Right lung (tissue), 10 donors: ENCODE measurements at places on chromosomes 12 and 14. TPM values are rescaled to one million over a fixed set of nuclear protein-coding genes. Genes with fewer than 3 reads are reported as not detected.
A peak's percentile ranks its signal among the peaks of the same experiment; 100 is the strongest.

GRCh38 chr14:103527408-103528145 is 1.4 kb upstream of the TRMT61A start:
- no peak for DNase-seq

- DNase-seq: no peak
Observed at GRCh38 chr12:74144396-74144795, 393.2 kb upstream of the ATXN7L3B start.

DNA sequence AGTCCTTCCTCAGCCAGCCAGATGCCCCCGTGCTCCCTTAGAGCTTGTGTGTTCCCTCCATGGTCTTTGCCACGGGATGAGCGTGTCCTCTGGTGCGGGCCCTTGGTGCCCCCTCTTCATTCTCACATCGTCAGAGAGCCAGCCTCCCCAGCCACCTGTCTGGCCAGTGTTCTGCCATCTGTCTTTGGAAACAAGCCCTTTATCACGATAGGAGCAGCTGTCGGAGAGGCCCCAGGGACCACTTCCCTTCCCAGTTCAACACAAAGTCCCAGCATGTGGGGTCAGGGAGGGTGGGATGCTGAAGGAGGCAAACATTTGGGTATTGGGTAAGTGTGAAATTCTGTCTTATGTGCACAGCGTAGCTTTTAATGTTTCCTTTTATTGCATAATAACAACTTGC is 44.5 kb downstream of the DYNC1H1 start:
- no peak for DNase-seq

Gene LAG3
- 1.7 TPM for polyA plus RNA-seq

DNA sequence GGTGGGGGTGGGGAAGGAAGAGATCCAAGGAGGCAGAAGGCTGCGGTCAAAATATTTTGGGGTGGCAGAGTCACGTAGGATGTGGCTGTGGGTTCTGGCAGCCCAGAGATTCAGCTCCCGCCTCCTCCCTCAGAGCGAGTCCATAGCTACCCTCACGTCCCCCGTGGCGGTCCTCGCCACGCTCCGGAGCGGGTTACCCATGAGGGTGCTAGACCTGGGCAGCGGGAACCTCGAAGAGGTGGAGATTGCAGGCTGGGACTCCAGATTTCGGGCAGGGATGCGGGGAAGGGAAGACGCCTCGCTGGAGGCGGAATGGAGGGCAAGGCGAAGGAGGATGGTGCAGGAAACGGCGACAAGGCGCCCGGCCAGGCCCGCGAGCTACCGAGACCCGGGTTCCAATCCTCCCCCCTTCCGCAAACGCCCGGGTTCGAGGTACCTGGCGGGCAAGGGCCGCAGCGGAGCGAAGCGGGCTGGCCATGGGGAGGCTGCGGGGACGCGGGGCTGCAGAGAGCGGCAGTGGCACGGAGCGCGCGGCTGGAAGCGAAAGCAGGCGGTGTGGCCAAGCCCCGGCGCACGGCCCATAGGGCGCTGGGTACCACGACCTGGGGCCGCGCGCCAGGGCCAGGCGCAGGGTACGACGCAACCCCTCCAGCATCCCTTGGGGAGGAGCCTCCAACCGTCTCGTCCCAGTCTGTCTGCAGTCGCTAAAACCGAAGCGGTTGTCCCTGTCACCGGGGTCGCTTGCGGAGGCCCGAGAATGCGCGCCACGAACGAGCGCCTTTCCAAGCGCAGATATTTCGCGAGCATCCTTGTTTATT is 46.2 kb downstream of the BCAT1 start:
- peak; percentile 51 for DNase-seq

DNA sequence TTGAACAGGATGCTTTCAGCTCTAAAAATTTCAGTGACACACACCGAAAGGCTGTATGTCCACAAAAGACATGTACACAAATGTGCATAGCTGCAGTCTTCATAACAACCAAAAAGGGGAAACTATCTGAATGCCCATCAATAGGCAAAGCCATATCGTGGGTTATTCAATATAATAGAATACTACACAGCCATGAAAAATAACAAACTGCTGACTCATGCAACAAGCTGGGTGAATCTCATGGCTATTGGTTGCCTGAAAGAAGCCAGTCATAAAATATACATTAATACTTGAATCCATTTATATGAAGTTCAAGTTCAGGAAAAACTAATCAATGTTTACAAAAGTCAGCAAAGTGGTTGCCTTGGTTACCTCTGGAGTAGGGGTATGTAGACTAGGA is 58.4 kb upstream of the RIN3 start:
- no peak for DNase-seq

DNA sequence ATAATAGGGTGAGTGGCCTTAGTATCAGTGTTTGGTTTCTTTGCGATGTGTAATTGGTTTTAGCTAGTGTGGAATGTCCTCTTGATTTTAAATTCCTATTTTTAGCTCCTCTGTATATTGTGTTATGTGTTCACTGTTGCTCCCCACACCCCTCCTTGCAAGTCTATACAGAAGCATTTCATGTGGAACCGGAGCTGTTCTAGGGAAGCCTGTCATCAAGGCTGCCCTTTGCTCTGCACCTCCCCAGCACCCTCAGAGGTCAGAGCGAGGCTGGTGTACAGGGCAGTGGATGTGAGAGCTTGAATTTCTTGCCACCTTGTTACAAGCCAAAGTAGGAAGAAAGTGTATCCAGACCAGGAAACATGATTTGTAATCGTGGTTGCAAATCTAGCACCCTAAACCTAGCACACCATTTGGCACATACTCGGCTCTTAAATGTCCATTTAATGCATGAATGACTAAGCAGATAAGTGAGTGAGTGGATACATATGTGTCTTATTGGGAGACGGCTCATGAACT is 376.8 kb downstream of the RGS6 start:
- peak; percentile 23 for DNase-seq

DNA sequence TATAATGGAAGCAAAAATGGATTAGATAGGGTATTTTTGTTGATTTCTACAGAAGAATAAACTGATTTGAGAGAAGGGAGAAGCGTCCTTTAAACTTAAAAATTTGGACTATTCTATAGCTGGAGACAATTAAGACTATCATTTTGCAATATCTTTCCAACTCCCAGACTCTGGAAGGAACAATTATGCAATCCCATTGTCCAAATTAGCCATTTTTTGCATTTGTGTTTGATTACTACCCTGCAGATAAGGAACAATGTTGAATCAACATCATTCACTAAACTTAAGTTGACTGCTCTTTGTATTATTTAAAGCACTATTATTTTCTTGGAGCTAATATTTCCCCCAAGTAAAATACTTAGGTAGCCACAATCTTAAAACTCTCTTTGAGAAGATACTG is 34.8 kb upstream of the SELPLG start:
- DNase-seq: no peak

- no peak for DNase-seq
Observed at GRCh38 chr12:124829008-124829707, 34.5 kb downstream of the SCARB1 start.

DNA sequence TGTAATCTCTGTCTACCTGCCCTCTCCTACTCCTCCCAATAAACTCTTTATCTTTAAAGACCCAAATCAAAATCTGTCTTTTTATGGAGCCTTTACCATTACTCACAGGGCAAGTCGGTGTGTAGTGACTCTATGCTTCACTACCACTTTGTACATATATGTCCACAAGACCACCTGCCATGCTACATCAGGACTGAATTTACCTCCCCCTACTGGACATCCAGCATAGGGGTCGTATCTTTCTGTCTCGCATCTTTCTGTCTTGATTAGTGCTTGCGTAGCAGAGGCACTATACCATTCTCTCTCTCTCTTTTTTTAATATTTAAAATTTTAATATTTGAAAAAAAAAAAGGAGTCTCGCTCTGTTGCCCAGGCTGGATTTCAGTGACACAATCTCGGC is 587.5 kb downstream of the SOX5 start:
- no peak for DNase-seq

Gene HEATR5A
- polyA plus RNA-seq: 24.0 TPM

- DNase-seq: no peak
Observed at GRCh38 chr12:11695321-11695720, 45.8 kb downstream of the ETV6 start.

GRCh38 chr14:103501921-103502669 is 20.5 kb downstream of the CKB start:
- DNase-seq: no peak

- DNase-seq: no peak
Observed at GRCh38 chr12:66916189-66916588, 237.3 kb upstream of the GRIP1 start.

- no peak for DNase-seq
Observed at GRCh38 chr14:99237288-99237687, 34.7 kb downstream of the BCL11B start.

DNA sequence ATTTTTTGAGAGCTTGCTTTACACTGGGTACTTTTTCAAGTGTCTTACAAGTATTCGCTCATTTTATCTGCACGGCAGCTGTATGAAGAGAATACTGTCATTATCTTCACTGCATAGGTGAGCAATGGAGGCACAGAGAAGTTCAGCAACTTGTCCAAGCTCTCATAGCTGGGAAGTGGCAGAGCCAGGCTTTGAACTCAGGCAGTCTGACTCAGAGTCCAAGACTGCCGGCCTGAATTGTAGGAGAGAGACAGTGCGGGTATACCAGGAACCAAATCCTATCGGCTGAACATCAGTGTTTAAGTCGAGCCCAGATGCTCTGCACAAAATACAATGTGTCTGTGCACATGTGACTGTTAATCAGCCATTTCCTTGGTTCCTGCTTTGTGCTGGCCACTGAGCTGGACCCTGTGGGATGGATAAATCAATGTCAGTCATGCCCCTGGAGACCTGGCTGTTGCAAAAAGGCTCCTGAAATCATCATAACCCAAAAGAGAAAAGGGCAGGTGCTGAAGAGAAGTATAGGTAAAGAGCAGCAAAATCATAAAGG is 474.6 kb downstream of the DPF3 start:
- no peak for DNase-seq

- no peak for DNase-seq
Observed at GRCh38 chr12:108117163-108117849, 11.8 kb upstream of the WSCD2 start.

- no peak for DNase-seq
Observed at GRCh38 chr12:10293151-10293550, 14.5 kb upstream of the KLRD1 start.

GRCh38 chr12:8662593-8662992 is at the start of gene MFAP5:
MFAP5 (minus strand) TSS chr12:8662826; CDS start chr12:8662104, 722 bp downstream.
- no peak for DNase-seq

GRCh38 chr12:114975640-114976310 is 291.8 kb upstream of the TBX3 start:
- DNase-seq: no peak

GRCh38 chr14:51018521-51018920 is 74.2 kb upstream of the PYGL start:
- no peak for DNase-seq

Gene DIO3
- 0.37 TPM for polyA plus RNA-seq

- no peak for DNase-seq
Observed at GRCh38 chr12:65152012-65152411, 17.4 kb upstream of the LEMD3 start.

DNA sequence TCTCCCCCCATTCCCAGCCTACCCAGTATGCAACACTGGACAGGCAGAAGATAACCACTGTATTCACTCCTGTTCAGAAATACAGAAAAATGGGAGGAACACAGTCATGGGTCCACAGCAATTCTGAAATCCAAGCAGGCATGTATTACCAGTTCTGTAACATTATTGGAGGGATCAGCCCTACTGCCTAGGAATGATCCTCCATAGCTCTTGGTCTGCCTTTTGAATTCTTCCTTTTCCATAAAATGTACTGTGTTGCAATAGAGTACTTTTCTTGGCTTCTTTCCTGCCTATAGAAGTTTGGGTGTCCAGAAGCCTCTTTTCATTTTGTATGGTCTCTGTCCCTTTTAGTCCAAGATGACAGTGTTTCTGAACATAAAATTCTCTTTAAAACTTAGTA is 46.5 kb downstream of the SPATS2 start:
- DNase-seq: peak; percentile 6

- DNase-seq: peak; percentile 74
Observed at GRCh38 chr14:89214221-89214965, 202.6 kb downstream of the FOXN3 start.

Gene NFE2
- polyA plus RNA-seq: 4.8 TPM

GRCh38 chr12:128644664-128645296 is 179.0 kb downstream of the SLC15A4 start:
- no peak for DNase-seq

DNA sequence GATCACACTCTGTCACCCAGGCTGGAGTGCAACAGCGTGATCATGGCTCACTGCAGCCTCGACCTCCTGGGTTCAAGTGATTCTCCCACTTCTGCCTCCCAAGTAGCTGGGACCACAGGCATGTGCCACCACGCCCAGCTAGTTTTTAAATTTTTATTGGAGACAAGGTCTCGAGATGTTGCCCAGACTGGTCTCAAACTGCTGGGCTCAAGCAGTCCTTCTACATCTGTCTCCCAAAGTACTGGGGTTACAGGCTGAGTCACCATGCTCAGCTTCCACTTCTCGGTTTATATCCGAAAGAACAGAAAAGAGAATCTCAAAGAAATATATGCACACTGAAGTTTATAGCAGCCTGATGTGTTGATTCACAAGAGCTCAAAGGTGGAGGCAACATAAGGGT is 107.5 kb downstream of the SCARB1 start:
- no peak for DNase-seq

- DNase-seq: no peak
Observed at GRCh38 chr14:78885884-78886283, 715.7 kb downstream of the NRXN3 start.

DNA sequence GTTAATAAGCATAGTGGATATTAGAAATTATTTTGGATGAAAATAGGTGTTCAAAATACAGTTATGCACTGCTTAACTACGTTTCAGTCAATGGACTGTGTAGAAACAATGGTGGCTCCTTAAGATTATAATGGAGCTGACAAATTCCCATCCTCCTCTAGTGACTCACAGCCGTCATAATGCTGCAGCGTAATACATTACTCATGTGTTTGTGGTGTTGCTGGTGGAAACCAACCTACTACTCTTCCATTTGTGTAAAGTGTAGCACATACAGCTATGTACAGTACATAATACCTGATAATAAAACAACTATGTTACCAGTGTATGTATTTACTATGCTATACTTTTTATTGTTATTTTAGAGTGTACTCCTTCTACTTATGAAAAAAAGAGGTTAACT is 111.2 kb upstream of the TMCC3 start:
- DNase-seq: no peak

GRCh38 chr12:117518594-117519270 is 157.3 kb upstream of the NOS1 start:
- no peak for DNase-seq

Gene SYT10
- 0.03 TPM for polyA plus RNA-seq

Gene PDE3A
- 7.2 TPM for polyA plus RNA-seq

GRCh38 chr14:100442498-100443490 is 119.7 kb downstream of the SLC25A47 start:
- peak; percentile 37 for DNase-seq
